ENCODE measurements at places on chromosomes 6 and 20.

DNA sequence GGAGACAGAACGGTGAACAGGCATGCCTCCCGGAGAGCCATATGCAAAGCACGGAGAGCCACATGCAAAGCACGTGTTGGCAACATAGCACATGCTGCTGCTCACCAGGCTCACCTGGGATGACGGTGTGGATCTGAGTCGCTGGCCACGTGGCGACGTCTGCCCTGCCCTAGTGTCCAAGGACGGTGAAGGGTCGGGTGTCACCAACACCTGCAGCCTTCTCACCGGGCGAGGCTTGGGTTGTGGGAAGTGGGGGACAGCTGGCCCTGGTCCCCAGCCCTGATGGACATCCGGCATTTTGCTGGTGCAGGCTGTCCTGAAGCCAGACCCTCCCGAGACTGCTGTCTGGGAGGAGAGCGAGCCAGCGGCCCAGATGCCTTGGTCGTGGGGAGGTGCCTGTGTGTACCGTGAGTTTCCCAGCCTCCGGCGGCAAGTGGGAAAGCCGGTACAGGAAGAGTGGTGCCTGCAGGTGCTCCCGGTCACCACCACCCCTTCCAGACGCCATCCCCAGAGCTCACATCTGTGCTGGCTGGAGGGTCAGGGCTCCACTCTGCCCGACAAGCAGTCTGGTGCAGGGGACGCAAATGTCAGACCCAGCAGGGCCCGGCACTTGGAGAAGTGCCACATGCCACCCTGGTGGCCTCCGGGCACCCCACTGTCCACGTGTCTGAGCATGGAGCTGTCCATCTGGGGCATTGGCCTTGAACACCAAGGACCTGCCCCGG is 5.9 kb upstream of the ADRM1 start:
- DNase-seq = no peak

DNA sequence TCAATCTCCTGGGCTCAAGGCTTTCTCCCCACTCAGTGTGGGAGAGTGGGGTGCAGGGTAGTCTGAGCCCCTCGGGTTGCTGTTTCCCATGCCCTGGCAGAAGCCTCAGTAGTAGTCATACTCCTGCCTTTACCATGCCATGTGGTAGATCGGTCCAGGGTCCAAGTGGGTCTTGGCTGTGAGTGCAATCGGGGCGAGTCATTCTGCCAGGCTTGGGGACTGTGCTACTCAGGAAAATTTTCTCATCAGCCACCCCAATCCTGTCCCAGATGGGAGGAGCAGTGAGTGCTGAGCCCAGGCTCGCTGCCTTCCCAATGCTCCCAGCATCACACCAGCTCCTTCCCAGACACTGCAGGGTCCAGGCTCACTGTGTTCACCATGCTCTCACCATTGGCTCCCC is 10.7 kb upstream of the RAET1L start:
- DNase-seq = no peak

GRCh38 chr6:145189836-145190235 is 545.5 kb downstream of the EPM2A start:
- no peak for DNase-seq

DNA sequence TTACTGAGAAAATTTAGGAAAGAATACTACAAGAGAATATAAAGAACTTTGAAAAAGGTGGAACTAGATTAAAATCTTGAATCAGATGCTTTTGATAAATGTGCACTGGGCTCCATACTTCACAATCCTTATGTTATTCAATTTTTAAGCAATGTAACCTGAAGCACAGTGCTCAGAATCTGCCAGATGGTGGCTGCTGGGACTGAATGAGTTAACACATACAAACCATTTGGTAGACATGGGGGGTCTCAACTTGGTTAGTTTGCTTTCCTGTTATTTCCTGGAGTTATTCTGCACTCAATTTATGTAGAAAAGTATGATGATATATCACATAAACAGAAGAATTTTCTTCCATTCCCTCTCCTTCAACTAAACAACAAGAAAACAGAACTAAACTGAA is 326.5 kb downstream of the RNGTT start:
- no peak for DNase-seq

- DNase-seq = no peak
Observed at GRCh38 chr6:37099442-37099841, 70.5 kb upstream of the PIM1 start.

GRCh38 chr20:38982291-38982690 is 20.1 kb downstream of the DHX35 start:
- no peak for DNase-seq

- no peak for DNase-seq
Observed at GRCh38 chr20:3874194-3874844, 14.9 kb upstream of the PANK2 start.

GRCh38 chr6:14917109-14917910 is 328.6 kb upstream of the JARID2 start:
- DNase-seq = no peak

DNA sequence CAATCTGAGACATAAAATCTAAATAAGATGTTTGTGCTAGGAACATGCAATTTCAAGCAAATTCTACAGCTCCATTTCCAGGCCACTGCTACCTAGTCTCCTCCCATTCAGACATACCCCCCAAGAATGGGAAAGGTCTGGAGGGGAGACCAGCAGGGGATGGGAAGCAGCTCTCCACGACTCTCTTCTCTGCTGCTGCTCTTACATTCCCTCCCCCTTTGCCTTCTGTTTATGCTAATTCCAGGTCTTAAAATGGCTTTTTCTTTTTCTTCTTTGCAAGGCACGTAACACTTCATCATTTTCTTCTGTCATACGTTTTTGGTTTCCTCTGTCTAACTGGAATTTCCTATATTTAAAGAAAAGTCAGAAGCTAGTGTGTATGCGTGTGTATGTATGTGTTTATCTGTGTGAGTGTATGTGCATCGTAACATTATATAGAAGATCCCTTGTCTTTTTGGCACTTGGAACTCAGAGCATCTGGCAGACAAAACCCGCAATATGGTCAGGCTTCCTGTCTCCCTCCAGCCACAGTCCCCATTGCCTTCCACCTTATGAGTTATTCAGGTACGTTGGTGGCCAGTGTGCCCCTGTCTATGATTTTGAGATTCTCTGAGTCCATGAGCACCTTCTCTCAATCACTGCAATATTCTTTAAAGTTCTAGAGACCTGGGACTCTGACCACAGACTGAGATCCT is 493.7 kb downstream of the BTBD3 start:
- DNase-seq = no peak

DNA sequence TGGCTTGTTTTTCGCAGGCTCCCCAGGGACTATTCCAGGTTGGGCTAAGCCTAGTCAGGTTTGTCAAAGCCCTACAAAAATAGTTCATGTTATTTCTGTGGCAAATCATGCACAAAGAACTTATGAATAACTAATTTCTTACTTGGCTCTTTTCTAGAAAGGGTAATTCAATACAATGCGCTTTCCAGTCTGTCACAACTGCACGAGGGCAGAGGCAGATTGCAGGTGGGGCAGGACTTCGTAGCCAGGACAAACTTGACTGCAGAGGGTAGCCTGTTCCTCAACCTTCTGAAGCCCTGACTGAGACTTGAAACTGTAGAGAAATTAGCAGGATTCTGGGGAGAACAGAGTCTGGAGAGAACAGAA is 253.5 kb downstream of the QKI start:
- no peak for DNase-seq

DNA sequence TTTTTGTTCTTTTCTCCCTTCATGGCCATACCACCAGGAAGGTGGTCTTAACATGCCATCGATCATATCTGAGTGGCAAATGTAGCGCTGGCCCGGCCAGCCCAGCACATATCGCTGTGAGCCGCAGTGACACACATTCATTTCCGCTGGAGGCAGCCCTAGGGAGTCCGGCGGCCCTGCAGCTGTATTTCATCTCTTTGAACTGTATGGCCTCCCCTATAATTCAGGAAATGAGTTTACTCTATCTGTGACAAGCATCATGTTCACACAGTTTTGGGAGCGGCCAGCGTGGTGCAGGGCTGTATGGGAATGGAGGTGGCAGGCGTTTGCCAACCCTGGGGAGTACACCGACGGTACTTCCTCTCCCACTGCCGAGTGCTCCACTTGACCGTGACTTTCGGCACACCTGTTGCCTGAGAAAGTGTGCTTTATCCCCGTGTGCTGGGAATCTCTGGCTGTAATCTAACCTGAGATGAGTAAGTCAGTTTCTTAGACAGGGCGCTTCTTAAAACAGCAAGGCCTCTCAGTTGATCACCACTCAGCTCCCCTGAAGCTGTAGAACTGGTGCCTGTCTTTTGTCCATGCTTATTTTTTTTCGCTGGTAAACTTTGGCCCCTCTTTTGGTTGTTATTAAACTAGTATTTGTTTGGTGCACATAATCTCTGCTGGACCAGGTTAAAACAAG is 257.1 kb upstream of the TAB2 start:
- peak; percentile 58 for DNase-seq

DNA sequence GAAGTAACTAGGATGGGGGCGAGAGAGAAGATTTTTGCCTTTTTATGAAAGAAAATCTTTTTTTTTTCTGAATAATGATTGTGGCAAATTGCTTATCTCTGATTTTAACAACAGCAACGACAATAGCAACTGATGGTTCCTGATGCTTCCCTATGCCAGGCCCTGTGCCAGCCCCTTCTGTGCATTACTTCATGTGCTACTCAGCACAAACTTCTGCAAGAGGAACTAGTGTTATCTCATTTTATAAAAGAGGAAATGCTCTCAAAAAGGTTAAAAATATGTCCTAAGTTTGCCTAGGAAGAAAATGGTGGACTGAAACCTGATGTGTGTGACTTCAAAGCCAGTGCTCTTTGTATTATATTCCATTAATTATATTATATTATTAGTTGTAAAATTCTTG is 74.0 kb upstream of the RALGAPA2 start:
- no peak for DNase-seq

Data from activated T-cell treated with anti-CD3 and anti-CD28 coated beads, Interleukin-2, amount 50 U/mL, for 72 hours (primary cell).